Thyroid gland (tissue), 4 donors: ENCODE measurements at places on chromosomes 7 and 10.

DNA sequence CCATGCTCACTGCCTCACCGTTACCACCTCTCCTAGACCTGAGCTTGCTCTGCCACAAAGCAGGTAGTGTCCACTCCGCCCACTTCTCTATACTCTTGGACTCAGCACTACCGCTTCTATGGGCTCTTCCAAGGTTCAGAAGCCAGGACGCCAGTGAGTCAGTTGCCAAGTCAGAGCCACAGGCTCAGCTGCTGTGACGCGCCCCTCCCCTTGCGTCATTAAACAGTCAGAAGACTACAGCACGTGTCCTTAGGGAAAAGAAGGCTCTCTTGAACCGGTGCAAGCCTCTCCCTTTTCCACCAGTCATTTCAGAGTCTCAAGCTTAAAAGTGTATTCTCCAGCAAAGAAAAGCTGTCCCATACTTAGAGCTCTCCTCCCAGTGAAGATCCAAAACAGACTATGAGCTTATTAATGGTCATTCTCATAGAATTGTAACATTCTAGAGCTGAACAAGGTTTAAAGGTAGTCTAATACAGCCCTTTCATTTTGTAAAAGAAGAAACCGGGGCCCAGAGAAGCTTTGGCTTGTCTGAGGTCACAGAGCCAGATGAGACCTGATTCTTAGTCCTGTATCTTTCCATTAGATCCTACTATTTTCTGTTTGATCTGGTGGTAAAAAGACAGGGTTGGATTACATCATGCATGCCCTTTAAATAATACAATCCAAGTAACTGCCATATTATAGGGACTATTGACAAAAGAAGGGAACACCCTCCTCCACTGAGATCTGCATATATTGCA, 40.9 kb upstream of the MET start:
- peak overlapping the region; percentile 88 for H3K27ac ChIP-seq
- DNase-seq, result peak; percentile 95
- H3K27me3 ChIP-seq, result no peaks in the 10 kb centered on the region
- H3K36me3 ChIP-seq, result no peaks in the 10 kb centered on the region
- H3K4me3 ChIP-seq, result no peak overlapping the region
- H3K4me1 ChIP-seq, result peaks cover 42% of the 10 kb centered on the region

GRCh38 chr10:100823194-100823593, 77.8 kb downstream of the PAX2 start:
- peaks cover 13% of the 10 kb centered on the region for H3K4me1 ChIP-seq
- H3K27me3 ChIP-seq, result peaks cover 24% of the 10 kb centered on the region
- H3K27ac ChIP-seq, result no peak overlapping the region
- no peaks in the 10 kb centered on the region for H3K36me3 ChIP-seq
- no peak for DNase-seq
- no peak overlapping the region for H3K4me3 ChIP-seq

DNA sequence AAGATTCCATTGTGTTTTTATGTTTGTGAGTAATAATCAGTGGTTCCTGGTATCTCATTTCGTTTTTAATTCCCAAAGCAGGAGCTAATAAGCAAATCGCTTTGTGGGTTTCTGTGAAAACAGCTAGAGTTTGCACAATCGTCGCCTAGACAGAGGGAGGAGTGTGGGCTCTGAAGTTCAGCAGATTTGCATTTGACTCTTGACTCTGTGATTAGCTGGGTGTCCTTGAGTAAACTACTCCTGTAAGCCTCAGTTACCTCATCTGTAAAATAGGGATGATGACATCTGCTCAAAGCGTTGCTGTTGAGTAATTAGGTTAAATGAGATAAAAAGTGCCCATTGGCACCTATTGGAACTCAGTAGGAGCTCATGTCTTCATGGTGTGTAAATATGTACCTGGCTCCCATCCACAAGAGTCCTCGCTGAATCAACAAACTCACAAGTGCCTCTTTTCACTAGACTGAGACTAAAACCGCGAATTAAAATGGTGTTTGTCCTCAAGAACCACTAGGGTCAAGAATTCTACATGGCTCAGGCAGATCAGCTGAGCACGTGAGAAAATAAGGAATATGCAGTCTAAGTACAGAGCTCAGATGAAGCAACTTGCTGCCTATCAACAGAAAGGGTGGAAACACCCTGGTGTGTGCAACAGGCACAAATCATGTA, 385.8 kb upstream of the C7orf33 start:
- H3K4me3 ChIP-seq, result no peak overlapping the region
- H3K4me1 ChIP-seq, result peaks cover 6% of the 10 kb centered on the region
- H3K27me3 ChIP-seq, result no peaks in the 10 kb centered on the region
- no peaks in the 10 kb centered on the region for H3K36me3 ChIP-seq
- DNase-seq, result peak; percentile 41

GRCh38 chr10:91520661-91521060, 110.5 kb downstream of the HECTD2 start:
- H3K36me3 ChIP-seq, result no peaks in the 10 kb centered on the region
- no peaks in the 10 kb centered on the region for H3K27me3 ChIP-seq
- H3K4me3 ChIP-seq, result no peak overlapping the region
- H3K27ac ChIP-seq, result no peak overlapping the region
- no peak for DNase-seq

DNA sequence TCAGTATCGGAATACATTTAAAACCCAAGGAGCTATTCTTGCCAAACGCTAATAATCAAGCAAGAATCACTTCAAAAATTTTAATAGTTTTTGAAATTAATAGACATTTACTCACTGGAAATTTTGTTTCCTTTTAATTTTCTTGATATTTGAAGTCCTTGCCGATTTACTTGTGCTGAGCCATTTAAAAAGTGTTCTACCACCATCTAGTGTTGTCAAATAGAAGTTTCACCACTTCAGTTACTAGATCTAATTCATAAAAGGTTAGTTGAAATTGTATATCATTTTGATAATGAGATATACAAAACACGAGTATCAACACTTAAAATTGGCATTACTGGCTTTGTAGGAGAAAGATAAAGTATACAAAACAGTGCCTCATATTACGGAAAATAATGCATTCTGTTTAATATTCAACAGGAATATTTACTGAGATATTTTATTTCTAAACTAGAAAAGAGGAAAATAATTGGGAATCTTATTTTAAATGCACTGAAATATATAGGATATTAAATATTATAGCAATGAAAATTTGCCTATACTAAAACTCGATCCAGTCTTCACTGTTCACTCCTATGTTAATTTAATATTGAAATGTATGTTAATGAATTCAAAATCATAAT, 664.8 kb upstream of the SEMA3D start:
- no peaks in the 10 kb centered on the region for H3K27me3 ChIP-seq
- DNase-seq, result no peak
- H3K27ac ChIP-seq, result no peak overlapping the region
- H3K36me3 ChIP-seq, result no peaks in the 10 kb centered on the region

DNA sequence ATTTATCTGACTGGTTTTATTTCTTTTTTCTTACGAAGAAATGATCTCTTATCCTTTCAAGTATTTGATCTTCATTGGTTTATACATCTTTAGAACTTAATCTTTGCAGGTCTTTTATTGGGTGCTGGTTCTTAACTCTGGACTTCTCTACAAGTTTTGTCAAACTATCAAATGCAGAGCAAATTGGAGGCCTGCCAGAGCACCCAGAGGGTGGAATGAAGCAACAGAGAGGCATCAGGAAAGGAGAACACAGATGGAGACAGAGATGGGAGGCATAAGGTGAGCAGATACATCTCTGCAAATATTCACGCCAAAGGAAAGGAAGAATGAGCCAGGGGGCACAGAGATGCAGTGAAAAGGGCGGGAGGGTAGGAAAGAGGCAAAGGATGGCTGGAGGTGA, 130.3 kb downstream of the PKD1L1 start:
- peak; percentile 13 for DNase-seq
- H3K4me3 ChIP-seq, result no peak overlapping the region

DNA sequence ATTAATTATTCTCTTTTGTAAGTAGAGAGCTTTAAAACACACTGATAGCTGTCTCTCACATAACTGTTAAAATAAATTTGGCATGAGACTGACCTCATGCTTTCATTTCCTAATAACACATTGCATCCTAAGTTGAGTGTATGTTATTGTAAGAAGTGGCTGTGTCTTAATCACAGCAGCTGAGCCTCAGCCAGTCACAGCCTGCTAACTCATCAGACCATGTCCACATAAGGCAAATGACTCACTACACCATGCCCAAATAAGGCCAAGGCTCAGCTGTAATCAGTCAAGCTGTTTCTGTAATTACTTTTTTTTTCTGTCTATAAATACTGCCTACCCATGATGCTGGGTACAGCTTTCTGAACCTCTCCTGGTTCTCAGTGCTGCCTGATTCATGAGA, 860.9 kb downstream of the XPNPEP1 start:
- no peaks in the 10 kb centered on the region for H3K4me1 ChIP-seq
- no peak for DNase-seq
- H3K27ac ChIP-seq, result no peak overlapping the region
- H3K36me3 ChIP-seq, result no peaks in the 10 kb centered on the region
- H3K27me3 ChIP-seq, result no peaks in the 10 kb centered on the region

GRCh38 chr7:85512790-85513189, 325.9 kb upstream of the SEMA3D start:
- no peaks in the 10 kb centered on the region for H3K27me3 ChIP-seq
- H3K4me1 ChIP-seq, result no peaks in the 10 kb centered on the region
- no peak for DNase-seq
- no peak overlapping the region for H3K4me3 ChIP-seq

GRCh38 chr7:138962561-138963270, 18.5 kb downstream of the KIAA1549 start:
- no peaks in the 10 kb centered on the region for H3K27me3 ChIP-seq
- peaks cover 15% of the 10 kb centered on the region for H3K4me1 ChIP-seq
- peak; percentile 40 for DNase-seq
- no peak overlapping the region for H3K4me3 ChIP-seq
- H3K36me3 ChIP-seq, result no peaks in the 10 kb centered on the region

- no peaks in the 10 kb centered on the region for H3K27me3 ChIP-seq
- no peak overlapping the region for H3K4me3 ChIP-seq
- no peak overlapping the region for H3K27ac ChIP-seq
- H3K36me3 ChIP-seq, result no peaks in the 10 kb centered on the region
- H3K4me1 ChIP-seq, result no peaks in the 10 kb centered on the region
- no peak for DNase-seq
These were observed 33.5 kb upstream of the ANTXRL start for GRCh38 chr10:46253076-46254006.

DNA sequence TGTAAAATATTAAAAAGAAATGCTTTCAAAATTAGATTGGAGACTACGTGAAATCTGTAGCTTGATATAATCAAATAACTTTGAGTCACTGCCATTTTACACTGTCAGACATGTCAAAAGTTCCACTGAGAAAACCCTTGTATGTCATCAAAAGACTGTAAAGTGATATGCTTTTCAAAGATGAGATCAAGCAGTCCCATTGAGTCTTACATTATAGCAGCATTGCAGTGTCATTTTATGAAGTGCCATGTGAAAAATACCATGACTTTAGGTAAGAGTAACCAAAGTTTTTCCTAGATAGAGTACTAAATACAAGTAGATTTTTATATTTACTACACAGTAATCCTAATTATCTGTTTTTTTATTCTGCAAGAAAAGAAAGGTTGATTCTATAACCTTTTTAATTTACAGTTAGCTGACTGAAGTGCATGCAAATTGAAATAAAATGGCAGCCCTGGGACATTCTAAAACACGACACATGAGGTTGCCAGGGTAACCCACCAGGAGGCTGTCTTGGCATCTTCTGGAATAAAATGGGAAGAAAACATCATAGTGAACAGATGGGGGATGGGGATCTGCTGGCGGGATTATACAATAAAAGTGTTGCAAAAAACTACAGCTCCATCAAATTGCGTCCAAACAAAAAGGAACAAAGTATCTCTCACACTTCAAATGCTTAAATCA, 91.3 kb upstream of the TMEM106B start:
- no peak overlapping the region for H3K27ac ChIP-seq
- H3K4me1 ChIP-seq, result no peaks in the 10 kb centered on the region
- no peak for DNase-seq
- H3K27me3 ChIP-seq, result no peaks in the 10 kb centered on the region
- H3K4me3 ChIP-seq, result no peak overlapping the region

DNA sequence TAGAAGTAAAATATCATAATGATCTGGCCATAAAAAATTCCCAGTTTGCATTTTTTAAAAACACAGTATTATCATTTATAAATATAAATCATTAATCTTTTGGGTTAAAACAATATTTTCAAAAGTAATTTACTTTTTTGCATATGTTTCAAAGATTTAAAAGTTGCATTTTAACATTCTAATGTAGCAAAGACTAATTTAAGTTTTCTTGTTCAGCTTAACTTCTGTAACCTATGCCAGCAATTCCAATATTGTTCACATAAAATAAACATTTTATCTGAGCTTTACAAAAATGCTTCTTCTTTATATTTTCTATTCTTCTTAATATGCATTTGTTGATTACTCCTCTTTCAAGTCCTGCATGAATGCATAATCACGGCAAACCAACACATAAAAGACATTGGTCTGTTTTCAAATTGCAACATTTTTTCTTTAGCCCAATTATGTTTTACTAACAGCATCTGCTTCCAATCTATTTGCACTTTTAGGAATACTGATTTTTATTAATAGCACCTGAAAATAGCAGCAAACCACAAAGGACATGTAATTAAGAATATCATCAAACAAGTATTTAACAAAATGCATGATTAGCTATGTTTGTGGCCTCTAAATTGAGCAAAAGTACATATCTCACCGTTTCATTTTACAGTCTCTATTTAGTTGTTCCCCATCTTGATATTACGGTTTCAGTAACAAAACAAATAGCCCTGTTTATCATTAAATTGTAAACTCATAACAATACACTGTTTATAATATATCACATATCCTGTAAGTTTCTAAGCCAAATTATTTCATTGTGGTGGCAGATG, 286.9 kb upstream of the NFE2L3 start:
- H3K4me3 ChIP-seq, result no peak overlapping the region
- H3K4me1 ChIP-seq, result no peaks in the 10 kb centered on the region
- peaks cover 92% of the 10 kb centered on the region for H3K27me3 ChIP-seq
- no peak overlapping the region for H3K27ac ChIP-seq
- no peak for DNase-seq
- no peaks in the 10 kb centered on the region for H3K36me3 ChIP-seq

- peaks cover 35% of the 10 kb centered on the region for H3K4me1 ChIP-seq
- peak overlapping the region; percentile 91 for H3K4me3 ChIP-seq
- peak; percentile 65 for DNase-seq
These were observed 1.2 kb upstream of the MAP3K8 start for GRCh38 chr10:30432622-30433305.

DNA sequence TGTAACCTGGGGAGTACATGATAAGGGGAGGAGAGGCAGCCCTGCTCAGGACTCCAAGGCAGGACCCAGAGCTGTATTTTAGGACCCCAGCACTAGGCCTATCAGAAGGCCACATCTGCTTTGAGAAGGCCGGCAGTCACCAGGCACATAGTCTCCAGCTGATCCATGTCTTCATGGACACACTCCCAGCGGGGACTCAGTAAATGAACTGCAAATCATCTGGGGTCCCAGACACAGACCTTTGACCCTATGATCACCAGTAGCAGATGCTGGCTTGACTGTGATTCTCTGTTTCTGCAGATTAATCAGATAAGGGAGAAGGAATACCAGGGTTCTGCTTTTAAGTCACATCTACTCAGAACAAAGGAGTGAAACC, 341.4 kb upstream of the PODXL start:
- no peaks in the 10 kb centered on the region for H3K4me1 ChIP-seq
- no peaks in the 10 kb centered on the region for H3K36me3 ChIP-seq
- no peak overlapping the region for H3K27ac ChIP-seq
- no peaks in the 10 kb centered on the region for H3K27me3 ChIP-seq
